ENCODE measurements at places on chromosomes 2 and 18.

- DNase-seq, result no peak
Measured at GRCh38 chr2:199335502-199335901, 122.2 kb downstream of the SATB2 start.

GRCh38 chr2:107473150-107473549, 353.5 kb upstream of the RGPD4 start:
- no peak for DNase-seq

- no peak for DNase-seq
Measured at GRCh38 chr2:241947876-241948275, 78.3 kb downstream of the RTP5 start.

- no peak for DNase-seq
Measured at GRCh38 chr2:229363185-229363814, 92.2 kb upstream of the PID1 start.

DNA sequence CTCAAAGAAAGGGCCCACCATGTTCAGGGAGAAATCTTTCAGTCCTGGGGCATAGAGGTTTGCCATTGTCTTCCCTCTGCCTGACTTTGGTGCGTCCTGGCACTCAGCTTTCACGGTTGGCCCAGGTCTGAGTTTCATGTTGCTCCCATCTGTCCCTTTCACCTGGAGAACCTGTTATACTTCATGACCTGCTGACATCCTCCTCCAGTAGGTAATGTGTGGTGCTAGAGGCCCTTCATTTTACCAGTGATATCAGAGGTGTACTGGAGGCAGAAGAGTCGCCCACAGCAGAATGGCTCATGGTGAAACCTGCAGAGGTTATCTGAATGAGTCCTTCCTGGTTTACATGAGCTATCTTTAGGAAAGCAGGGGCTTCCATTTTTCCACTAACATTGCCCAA, 128.8 kb upstream of the DLX2 start:
- DNase-seq, result no peak

DNA sequence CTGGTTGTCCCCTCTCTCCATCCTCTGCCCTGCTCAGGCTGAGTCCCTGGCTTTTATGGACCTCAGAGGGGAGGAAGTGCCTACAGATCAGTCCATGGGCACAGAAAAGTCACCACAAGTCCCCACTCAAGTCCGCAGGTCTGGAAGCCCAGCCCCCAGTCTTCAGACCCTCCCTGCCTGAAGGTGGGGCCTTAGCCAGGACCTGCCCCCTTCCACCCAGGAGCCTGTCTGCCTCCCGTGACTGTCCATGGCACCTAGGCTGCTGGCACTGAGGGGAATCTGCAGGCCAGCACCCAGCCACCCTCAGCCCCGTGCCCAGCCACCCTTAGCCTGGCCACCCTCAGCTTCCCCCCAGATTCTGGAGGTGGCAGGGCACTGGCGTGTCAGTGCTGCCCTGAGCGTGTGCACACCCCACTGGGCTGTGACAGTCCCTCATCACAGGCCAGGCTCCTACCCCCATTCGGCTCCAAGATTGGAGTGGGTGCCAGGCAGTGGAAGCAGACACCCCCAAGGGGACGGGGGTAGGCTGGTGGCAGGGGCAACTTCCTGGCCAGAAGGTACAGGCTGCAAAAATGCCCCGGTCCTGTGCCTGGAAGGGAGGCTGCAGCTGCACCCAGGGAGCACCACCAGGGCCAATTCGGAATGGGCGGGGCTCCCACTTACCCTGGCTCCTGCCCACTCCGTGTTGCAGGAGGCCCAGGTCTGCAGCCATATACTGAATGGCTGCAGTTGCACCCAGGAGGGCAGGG, 154.7 kb upstream of the RMP24 start:
- DNase-seq, result no peak

GRCh38 chr2:203761121-203761520, 54.7 kb downstream of the CD28 start:
- DNase-seq, result no peak

GRCh38 chr2:105734762-105735538, 9.8 kb upstream of the NCK2 start:
- DNase-seq, result no peak
